ENCODE measurements at places on chromosomes 13 and 19. TPM values are rescaled to one million over a fixed set of nuclear protein-coding genes. Genes with fewer than 3 reads are reported as not detected.

ZNF780A gene
- total RNA-seq = 13.4 TPM

KLK5 gene
- not detected for total RNA-seq

C3 gene
- 83.9 TPM for total RNA-seq

- H3K27me3 ChIP-seq = no peaks in the 10 kb centered on the region
- no peak overlapping the region for H3K27ac ChIP-seq
- H3K4me3 ChIP-seq = no peak overlapping the region
These were observed 71.6 kb upstream of the TEX29 start for GRCh38 chr13:111248822-111249221.

- H3K27ac ChIP-seq = no peak overlapping the region
- H3K4me3 ChIP-seq = no peak overlapping the region
- H3K27me3 ChIP-seq = no peaks in the 10 kb centered on the region
- H3K36me3 ChIP-seq = no peaks in the 10 kb centered on the region
- no peak for DNase-seq
- H3K4me1 ChIP-seq = no peaks in the 10 kb centered on the region
These were observed 24.5 kb downstream of the ZDHHC20 start for GRCh38 chr13:21434588-21434987.
